ENCODE measurements at places on chromosomes 2 and 18. TPM values are rescaled to one million over a fixed set of nuclear protein-coding genes. Genes with fewer than 3 reads are reported as not detected.
A peak's percentile ranks its signal among the peaks of the same experiment; 100 is the strongest.

Gene GFPT1
- 18.8 TPM for polyA plus RNA-seq

DNA sequence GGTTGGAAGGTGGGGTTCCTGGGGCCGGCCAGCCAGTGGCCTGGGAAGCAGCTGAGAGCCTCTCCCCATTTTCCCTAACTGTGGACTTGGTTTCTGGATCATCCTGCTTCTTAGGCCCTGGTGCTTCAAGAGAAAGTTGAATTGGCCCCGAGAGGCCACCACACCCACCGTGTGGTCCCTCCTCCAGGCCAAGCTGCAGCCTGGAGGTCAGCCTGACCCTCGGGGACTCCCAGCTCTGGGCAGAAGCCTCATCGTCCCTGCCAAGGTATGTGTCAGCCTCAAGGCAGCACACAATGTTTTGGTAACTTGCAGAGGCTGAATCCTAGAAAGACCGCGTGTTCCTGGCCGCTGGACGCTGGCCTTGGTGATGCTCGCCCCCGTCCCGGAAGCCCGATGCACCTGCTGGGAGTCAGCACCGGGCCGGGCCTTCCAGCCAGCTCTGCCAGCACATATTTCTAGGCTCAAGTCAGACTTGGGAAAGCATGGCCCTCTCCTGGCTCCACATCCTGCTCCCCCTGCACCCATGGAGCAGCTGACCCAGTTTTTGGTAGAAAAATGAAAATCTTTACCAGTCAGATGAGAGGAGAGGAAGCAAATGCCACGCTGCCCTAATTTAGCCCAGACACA lies 72.6 kb downstream of the ACTR2 start:
- H3K4me3 ChIP-seq: no peak overlapping the region
- H3K27ac ChIP-seq: peak overlapping the region; percentile 60
- peaks cover 31% of the 10 kb centered on the region for H3K4me1 ChIP-seq
- no peaks in the 10 kb centered on the region for H3K36me3 ChIP-seq

DNA sequence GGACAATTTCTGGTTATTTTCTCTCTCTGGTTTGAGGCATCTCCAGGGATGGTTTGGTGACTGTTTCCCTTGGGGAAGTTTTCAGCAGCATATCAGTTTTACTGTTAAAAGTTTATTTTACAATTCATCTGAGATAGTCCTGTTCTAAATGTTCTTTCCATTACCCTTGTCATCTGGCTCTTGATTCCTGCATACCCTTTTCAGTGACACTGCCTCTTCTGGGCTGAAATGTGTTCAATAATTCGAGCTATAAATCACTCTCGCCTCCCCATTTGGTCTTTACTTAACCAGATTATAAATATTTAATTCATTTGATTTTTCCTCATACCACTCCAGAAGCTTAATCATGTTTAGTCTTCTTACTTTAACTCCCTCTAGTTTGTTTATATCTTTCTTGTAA lies 9.5 kb downstream of the DCC start:
- H3K4me1 ChIP-seq: no peaks in the 10 kb centered on the region
- H3K4me3 ChIP-seq: no peak overlapping the region
- no peaks in the 10 kb centered on the region for H3K36me3 ChIP-seq
- no peak for DNase-seq

- H3K27me3 ChIP-seq: no peaks in the 10 kb centered on the region
- no peak for DNase-seq
- H3K36me3 ChIP-seq: no peaks in the 10 kb centered on the region
Observed at GRCh38 chr18:36620788-36621187, 208.0 kb downstream of the TPGS2 start.

Gene ITGAV
- 10.1 TPM for polyA plus RNA-seq

- peak; percentile 82 for DNase-seq
- no peaks in the 10 kb centered on the region for H3K27me3 ChIP-seq
- no peak overlapping the region for H3K4me3 ChIP-seq
- H3K4me1 ChIP-seq: no peaks in the 10 kb centered on the region
- peaks cover 31% of the 10 kb centered on the region for H3K36me3 ChIP-seq
- H3K27ac ChIP-seq: no peak overlapping the region
Observed at GRCh38 chr18:13745696-13746095, 19.2 kb downstream of the RNMT start.

DNA sequence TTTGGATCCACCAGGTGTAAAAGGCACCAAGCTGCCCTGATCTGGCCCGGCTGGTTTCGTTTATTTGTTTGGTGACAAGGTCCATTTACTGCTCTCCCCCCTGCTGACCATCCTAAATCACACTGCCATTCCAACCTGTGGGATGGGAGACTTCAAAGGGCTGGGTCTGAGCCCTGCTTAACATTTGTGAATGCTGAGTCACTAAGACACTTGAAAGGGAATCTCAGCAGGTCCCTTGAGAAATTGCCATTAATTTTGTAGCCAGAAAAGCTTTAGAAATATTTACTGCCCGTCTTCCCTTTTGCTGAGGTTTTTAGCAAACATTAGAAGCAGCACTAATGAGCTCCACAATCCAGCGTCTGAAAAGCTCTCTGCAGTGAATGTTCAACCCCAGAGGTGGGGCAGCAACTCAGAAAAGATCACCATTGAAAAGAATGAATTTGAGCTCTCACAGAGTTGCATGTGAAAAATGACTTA lies 133.8 kb downstream of the ARL4C start:
- DNase-seq: peak; percentile 55
- no peak overlapping the region for H3K4me3 ChIP-seq
- H3K27me3 ChIP-seq: no peaks in the 10 kb centered on the region
- peaks cover 15% of the 10 kb centered on the region for H3K4me1 ChIP-seq
- no peaks in the 10 kb centered on the region for H3K36me3 ChIP-seq

DNA sequence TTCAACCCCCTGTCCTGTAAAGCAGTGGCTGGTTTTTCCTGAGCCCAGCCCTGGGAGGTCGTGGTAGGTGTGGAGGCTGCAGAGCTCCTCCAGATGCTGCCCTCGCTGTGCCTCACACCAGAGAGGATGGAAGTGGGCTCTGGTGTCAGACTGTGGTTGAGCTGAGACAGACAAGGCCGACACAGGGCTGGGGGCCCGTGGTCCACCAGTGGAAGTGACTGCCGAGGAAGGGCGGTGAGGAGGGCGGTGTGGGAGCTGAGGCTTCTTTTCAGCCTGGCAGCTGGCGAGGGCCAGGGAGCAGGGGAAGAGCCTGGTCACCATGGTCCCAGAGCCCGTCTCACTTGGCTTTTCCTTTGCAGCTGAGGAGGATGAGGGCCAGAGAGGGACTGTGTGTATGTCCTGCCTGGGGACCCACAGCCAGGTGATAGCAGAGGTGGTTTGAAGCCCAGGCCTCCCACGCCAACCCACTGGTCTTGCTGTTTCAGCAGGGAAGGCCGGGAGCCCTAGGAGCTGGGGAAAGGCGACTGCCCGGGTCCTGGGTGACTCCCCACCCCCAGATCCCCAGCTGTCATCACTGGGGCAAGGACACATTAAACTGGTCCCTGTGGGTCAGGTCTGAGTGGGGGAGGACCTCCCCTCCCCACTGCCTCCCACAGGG lies 8.5 kb downstream of the SFTPB start:
- peaks cover 3% of the 10 kb centered on the region for H3K4me1 ChIP-seq
- no peak overlapping the region for H3K4me3 ChIP-seq
- no peak for DNase-seq
- H3K27me3 ChIP-seq: no peaks in the 10 kb centered on the region

DNA sequence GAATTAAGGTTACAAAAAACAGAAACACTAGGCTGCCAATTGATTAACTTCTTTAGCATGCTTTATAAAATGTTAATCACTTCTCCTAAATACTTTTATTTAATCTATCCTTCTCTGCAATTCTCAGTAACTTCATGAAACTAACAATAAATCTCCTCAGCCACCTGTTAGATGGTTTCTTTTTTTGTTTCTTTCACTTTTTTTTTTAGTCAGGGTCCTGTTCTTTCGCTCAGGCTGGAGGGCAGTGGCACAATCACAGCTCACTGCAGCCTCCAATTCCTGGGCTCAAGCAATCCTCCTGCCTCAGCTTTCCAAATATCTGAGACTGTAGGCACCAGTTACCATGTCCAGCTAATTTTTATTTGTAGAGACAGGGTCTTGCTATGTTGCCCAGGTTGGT lies 213.4 kb upstream of the STK17B start:
- DNase-seq: no peak
- H3K4me1 ChIP-seq: no peaks in the 10 kb centered on the region
- no peaks in the 10 kb centered on the region for H3K27me3 ChIP-seq
- no peak overlapping the region for H3K4me3 ChIP-seq
- H3K27ac ChIP-seq: no peak overlapping the region

Gene FAM110C
- polyA plus RNA-seq: 3.3 TPM

Gene OTOF
- 0.03 TPM for polyA plus RNA-seq

Gene TLX2
- not detected for polyA plus RNA-seq

DNA sequence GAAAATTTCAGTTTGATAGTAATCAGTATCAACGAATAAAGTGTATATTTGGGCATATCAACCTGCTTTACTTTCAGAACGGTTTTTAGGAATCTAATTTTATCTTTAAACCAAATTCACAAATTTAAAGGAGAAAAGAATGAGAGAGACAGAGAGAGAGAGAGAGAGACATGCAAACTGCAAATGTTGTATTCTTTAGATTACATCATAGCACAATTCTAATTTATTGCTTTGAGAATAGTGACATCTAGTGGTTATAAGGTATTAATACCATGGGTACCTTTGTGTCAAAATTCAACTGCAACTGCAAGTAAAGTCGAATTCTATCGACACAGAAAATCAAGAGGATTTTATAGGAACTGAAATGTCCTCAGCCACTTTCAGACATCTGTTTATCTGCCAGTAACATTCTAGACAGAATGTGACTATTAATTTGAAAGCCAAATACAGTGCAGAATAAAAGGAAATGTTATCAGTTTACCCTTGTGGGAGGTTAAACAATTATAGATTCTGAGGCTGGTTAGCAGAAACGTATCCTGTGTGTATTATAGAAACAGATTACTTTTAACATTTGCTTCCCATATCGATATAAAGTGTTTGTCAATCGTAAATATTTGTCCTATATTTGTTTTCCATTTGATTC lies 529.8 kb upstream of the VRK2 start:
- H3K27me3 ChIP-seq: no peaks in the 10 kb centered on the region
- no peaks in the 10 kb centered on the region for H3K4me1 ChIP-seq
- DNase-seq: no peak
- no peaks in the 10 kb centered on the region for H3K36me3 ChIP-seq
- no peak overlapping the region for H3K4me3 ChIP-seq

DNA sequence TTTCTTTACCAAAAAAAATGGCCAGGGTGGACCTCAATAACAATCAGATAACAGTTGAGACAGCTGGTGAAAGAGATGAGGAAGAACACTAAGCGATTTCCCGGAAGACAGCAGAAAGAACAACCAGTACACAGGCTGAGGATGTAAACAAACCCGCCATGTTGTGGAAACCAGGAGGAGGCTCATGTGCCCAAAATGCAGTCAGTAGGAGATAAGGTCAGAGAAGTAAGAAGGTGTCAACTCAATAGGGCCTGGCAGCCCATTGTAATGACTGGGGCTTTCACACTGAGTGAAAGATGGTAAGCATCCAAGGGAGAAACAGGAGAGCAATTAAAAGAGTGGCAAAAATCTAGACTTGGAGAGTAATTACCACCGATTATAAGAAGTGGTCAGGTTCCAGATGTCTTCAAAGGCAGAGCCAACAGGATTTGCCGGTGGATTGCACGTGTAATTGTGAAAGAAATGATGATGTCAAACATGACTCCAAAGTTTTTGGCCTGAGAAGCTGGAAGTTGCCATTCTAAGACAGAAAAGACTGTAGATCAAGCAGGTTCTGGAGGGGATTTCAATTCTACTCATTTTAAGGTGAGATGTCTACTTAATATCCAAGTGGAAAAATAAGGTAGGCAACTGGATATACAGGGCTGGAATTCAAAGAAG lies 77.7 kb upstream of the CYP1B1 start:
- no peaks in the 10 kb centered on the region for H3K27me3 ChIP-seq
- H3K4me1 ChIP-seq: no peaks in the 10 kb centered on the region
- no peak for DNase-seq
- no peak overlapping the region for H3K27ac ChIP-seq
- H3K36me3 ChIP-seq: no peaks in the 10 kb centered on the region

DNA sequence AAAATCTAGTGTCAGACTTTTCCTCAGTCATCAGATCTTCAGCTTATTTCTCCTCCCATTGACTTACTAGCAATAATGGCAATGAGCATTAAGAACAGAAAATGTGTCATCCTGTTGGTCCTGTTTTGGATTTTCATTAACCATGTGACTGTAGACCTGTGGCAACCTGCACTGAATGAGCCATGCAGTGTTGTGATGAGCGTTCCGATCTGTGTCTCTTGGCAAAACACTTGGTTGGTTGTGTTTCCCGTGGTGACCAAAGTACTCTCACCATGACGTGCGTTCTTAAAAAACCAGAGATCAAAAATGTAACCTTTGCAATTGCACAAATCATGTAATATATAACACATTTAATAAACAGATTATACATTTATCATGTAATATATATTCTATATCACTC lies 138.6 kb downstream of the MAP3K20 start:
- H3K27me3 ChIP-seq: no peaks in the 10 kb centered on the region
- H3K4me3 ChIP-seq: no peak overlapping the region
- no peak overlapping the region for H3K27ac ChIP-seq
- H3K36me3 ChIP-seq: peaks cover 4% of the 10 kb centered on the region

DNA sequence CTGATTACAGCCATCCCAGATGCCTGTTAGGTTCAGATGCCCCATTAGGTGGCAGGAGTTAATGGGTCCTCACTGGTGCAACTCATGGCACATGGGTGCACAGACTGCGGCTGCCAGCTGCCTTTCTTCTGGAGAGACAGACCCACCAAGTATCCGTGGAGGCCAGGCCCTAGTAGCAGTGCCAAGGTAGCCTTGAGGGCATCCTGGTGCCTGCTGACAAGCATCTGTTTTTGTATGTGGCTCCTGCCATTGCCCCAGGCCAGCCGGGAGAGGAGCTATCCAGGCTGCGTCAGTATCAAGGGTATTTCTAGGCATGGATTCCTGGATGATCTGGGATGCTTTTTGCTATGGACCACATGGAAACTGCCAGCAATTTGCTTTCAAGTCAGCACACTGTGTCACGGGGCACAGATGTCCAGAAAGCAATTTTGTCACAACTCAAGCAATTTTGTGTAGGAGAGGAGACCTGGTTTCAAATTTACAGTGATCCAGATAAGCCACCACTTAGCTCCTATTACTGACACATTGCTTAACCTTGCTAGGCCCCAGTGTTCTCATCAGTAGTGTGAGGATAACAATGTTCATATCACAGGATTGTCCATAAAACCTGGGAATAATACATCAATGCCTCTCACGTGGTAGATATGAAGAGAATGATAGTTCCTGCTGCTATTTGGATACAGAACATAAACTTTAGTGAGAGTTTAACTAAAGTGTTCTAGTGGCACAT lies 815.1 kb upstream of the RAB6C start:
- H3K4me1 ChIP-seq: no peaks in the 10 kb centered on the region
- no peaks in the 10 kb centered on the region for H3K36me3 ChIP-seq
- no peak for DNase-seq
- H3K4me3 ChIP-seq: no peak overlapping the region

- no peaks in the 10 kb centered on the region for H3K36me3 ChIP-seq
- H3K27me3 ChIP-seq: no peaks in the 10 kb centered on the region
- DNase-seq: no peak
- H3K4me3 ChIP-seq: no peak overlapping the region
- no peak overlapping the region for H3K27ac ChIP-seq
Observed at GRCh38 chr2:239893236-239893515, 132.0 kb downstream of the NDUFA10 start.

Gene CIDEA
- polyA plus RNA-seq: not detected

- no peak for DNase-seq
- no peak overlapping the region for H3K4me3 ChIP-seq
- no peaks in the 10 kb centered on the region for H3K27me3 ChIP-seq
- peaks cover 25% of the 10 kb centered on the region for H3K4me1 ChIP-seq
- no peak overlapping the region for H3K27ac ChIP-seq
Observed at GRCh38 chr2:160324917-160325316, 124.8 kb upstream of the ITGB6 start.

Gene CCT4
- 84.3 TPM for polyA plus RNA-seq

Gene OTOS
- not detected for polyA plus RNA-seq

- H3K4me1 ChIP-seq: no peaks in the 10 kb centered on the region
- no peak for DNase-seq
- no peak overlapping the region for H3K4me3 ChIP-seq
- no peaks in the 10 kb centered on the region for H3K36me3 ChIP-seq
- H3K27ac ChIP-seq: no peak overlapping the region
Observed at GRCh38 chr18:75823471-75823870, 396.0 kb upstream of the SMIM21 start.

Gene KCNG2
- 0.16 TPM for polyA plus RNA-seq

All from lung (tissue), 17 donors.